ENCODE measurements at places on chromosomes 4 and X. TPM values are rescaled to one million over a fixed set of nuclear protein-coding genes. Genes with fewer than 3 reads are reported as not detected.

Gene NIPAL1
- total RNA-seq: 1.7 TPM

Gene AKAP4
- not detected for total RNA-seq

GRCh38 chr4:102358128-102358527 lies 12.8 kb upstream of the SLC39A8 start:
- no peak for DNase-seq

- DNase-seq: no peak
Observed at GRCh38 chrX:114363346-114363745, 220.5 kb upstream of the HTR2C start.

DNA sequence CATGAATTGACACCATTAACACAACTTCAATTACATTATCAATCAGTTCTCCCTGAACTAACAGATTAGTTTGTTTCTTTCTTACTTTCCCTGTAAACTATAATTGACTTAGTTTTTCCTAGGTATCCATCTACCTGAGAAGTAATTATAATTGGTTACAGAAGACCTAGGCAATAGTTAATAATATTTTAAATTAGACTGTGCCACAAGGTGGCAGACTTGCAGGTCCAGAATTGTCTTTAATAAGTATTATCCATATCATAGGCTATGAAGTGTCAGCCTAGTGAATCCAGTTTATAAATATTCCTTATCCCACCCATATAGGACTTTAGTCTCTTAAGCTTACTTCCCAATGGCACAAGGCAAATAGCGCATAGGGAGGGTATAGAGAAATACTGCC lies 48.9 kb upstream of the FAM47B start:
- DNase-seq: peak; percentile 9

DNA sequence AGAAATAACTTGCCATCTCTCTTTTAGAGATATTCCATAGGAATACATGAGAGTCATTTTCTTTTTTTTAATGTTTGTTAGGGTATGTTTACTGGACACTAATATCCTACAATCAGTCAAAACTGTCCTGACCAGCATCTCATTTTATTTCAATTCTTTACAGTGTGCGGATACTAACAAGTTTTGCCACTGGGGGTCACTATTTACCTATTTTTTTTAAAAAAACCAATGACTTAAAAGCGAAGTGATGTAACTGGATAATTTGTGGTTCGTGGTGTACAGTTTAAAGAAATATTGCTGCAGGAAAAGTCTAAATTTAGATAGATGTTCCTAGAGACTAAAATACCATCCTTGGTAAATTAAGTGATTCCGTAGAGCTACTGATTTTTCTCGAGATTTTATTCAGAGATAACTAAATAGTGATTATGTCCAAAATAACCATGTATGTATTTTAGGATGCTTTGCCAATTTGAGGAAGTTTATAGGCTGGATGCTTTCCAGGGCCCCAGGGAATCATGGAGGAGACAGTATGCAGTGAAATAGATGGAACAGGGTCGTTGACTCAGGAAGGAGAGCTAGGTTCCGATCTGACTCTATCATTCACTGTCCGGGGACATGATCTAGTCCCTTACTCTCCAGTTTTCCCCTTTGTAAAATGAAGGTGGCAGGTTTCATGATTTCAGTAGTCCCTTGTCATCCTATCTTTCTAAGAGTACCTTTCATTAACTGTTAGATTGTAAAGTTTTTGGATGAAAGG lies 34.0 kb upstream of the GNPDA2 start:
- peak; percentile 26 for DNase-seq

GRCh38 chr4:20252656-20253282 lies 1.1 kb downstream of the SLIT2 start:
- peak; percentile 45 for DNase-seq

- DNase-seq: no peak
Observed at GRCh38 chrX:119130911-119131310, 3.3 kb upstream of the KIAA1210 start.

DNA sequence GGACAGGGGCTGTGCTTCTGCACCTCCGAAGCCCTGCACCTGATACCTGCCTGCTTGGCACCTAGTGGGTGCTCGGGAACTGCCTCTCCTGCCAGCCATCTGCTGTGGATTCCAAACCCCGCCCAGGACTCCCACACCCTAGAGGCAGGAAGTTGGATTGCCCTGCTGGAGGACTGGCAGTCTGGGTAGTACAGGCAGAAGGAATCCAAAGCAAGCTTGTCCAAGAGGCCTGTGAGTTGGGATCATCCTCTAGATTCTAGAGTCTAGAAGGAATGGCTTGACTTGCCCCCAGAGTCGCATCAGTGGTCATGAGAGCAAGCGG lies 64.6 kb upstream of the MTM1 start:
- no peak for DNase-seq

DNA sequence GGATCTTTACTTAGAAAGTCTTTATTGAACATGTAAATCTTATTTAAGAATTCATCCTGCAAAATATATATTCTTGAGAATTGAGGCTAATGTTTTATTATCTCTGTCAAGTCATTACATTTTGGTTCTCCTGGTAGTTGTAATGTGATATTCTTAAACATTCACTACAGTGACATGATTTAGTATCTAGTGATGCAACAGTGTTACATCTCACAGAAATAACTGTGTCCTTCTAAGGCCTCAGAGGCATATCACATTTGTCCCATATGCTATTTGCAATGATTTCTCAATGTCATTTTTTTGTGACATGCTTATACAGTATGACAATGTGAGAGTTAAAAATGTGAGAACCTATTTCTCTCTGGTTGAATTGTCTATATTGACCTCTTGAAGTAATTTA lies 34.1 kb downstream of the PRRG1 start:
- DNase-seq: no peak

GRCh38 chrX:148204195-148204594 lies 223.1 kb downstream of the FMR1NB start:
- DNase-seq: no peak
